GM04503 (cell line): ENCODE measurements at places on chromosomes 11 and 22.

DNA sequence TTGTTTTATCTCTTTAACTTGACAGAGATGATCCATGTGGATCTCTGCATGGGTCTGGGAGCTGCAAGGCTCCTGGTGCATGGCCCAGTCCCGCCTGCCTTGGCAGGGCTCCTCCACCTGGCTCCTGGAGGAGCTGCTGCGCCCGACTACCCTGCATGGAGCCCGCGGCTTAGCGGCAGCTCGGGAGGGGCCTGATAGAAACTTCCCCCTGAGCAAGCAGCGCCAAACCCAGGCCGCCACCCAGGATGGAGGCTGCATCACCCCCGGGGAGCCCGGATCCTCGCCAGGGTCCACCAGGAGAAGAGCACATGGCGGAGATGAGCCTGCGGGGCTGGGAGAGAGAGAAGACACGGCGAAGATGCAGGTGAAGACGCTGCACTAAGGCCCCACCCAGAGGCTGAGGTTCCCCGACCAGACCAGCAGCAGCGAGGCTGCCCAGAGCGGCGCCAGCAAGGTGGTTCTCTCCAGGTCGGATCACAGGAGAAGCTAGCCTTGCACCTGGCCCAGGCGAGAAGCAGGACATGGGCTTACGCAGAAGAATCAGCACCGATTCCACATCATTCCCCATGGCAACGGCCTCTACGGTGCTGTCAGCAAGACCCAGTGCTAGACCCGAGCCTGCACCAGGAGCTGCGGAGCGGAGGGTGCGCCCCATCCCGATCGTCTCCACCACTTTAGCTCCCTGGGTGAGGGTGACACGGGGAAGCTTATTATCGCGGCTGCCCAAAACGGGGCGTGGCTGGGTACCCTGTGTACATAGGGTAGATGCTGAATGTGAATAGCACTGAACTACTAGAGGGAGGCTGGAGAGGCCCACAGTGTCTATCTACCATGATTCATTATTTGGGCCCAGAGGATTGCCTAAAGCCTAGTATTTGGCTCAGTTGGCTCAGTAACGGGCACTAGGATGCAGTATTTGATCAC, 41.3 kb upstream of the VPREB1 start:
- no peak for DNase-seq

DNA sequence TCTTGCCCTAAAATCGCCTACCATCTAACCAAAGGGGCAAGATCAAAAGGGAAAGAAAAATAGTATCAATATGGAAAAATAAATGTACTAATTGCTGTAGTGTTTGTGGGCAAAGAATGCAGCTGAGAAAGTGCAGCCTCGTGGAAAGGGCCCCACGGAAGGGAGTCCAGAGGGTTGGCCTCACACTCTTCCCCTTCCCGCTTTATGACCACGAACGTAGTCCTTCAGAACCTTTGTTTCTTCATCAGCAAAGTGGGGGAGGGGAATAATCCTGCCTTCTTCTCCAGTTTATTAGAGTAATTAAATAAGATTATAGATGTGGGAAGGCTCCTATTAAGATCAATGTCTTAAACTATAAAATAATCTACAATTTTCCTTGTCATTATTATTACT, 41.0 kb downstream of the FLI1 start:
- DNase-seq = no peak

DNA sequence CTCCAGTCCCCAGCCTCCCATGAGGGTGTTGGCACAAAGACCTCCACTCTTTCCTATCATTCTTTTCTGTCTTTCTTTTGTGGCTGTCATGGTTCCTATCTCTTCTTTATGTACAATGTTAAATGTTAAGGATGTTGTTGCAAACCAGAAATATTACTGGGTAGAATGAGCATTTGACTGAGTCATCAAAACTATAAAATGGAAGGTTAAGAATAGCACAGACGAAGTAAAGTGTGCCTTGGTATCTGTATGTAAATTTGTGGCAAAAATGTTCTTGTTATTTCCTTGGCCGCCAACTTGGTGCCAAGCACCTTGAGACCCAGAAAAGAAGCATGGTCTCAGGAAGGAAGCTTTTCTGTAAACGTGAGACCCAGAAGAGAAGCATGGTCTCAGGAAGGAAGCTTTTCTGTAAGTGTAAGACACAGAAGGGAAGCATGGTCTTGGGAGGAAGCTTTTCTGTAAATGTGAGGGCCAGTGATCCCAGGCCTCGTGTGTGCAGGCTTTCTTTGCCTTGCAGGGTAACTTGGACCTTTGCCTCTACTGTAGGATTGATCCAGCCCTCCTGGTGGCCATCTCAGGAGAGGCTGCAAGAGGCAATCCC, 6.7 kb upstream of the PKP3 start:
- DNase-seq = no peak

GRCh38 chr11:120539667-120540369, 28.3 kb downstream of the GRIK4 start:
- peak; percentile 39 for DNase-seq

DNA sequence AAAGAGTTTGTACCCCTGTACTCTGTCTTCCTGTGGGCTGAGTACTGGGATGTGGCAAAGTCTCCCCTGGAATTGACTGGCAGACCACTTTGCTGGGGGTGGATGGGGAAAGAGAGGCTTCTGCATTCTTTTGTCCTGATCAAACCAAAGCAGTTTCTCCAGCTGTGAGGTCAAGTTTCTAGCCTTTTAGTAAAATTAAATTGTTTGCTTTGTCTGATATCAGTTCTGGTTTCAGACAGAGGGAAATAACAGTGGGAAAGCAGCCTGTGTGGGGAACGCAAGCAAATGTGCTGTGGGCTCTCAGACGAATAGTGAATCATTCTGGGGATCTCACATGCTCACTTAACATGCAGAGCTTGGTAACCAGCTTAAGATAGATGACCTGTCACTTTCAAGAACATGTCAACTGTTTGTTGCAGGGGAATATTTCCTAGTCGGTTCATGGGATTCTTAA, 151.6 kb downstream of the FAT3 start:
- no peak for DNase-seq

DNA sequence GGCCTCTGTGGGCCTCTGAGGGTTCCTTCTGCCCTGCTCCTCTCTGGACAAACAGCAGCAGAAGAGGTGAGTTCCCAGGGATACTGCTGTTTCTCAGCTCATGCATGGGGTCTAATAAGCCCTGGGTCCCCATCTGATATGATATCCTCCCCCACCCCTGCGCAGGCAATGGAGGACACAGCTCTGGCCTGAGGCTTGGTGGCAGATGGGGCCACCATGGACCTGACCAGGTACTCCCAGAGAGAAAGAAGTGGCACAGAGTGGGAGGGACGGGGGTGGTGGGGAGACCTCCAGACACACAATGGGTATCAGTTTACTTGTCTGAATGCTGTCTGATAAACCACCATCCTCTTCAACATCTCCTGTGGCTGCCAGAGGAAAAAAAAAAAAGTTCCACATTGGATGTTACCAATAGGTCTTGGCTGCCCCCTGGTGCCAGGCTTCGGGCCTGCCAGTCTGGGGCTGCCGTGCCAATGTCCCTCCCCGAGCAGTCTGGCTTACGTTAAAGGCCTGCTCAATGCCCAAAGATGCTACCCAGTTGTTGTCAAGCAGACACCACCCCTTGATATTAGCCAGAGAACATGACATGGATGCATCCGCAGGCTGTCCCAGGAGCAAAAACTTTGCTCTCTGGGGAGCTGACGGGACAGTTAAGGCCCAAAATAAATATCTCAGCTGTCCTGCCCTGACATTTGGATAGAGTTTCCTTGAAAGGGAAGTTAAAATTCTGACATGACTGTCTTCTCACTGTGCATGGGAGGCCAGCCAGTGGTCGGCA, 27.9 kb upstream of the ABCC8 start:
- no peak for DNase-seq

DNA sequence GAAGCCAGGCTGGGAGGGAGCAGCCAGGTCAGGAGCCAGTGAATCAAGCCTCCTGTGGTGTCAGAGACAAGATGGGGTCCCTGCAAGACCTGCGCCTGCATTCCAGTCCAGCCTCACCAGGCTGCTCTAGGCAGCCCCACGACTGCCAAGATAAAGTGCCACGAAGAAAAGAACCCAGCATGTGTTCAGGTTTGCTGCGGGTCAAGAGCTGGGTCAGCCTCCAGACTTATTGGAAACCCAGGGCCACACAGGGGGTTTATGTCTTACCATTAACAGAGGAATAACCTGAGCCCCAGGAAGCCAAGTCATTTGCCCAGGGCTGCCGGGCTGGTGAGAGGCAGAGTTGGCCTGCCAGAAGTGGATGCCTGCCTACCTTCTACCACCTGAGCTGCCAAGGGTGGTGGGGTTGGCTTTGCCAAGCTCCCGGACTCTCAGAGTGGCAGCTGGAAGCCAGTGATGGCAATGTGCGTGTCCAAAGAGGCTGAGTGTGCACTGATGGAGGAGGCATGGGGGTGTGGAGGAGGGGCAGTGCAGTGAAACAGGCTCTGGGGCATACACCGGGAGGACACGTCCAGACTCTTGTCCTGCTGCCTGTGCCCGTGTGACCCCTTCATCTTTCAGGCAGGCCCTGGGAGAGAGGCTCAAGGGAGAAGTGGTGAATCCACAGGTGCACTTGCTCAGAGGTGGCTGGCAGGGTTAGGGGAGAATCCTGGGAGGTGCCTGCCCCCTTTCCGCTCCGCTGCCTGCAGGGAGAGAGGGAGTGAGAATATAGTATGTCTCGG, 1.7 kb downstream of the RASD2 start:
- DNase-seq = no peak
